Bronchus fibroblast of lung (primary cell): ENCODE measurements at places on chromosomes 13 and 19. TPM values are rescaled to one million over a fixed set of nuclear protein-coding genes. Genes with fewer than 3 reads are reported as not detected.

The RGS9BP gene
- total RNA-seq, result 0.15 and 0.17 TPM in 2 replicates

The CCNA1 gene
- total RNA-seq, result 1.0 TPM in 2 replicates

The ATP7B gene
- 1.8 TPM in 2 replicates for total RNA-seq

The ELAVL3 gene
- total RNA-seq, result not detected in 2 replicates

The LATS2 gene
- total RNA-seq, result 10.3 and 10.9 TPM in 2 replicates

The LPAR2 gene
- total RNA-seq, result 3.9 and 4.2 TPM in 2 replicates
